ENCODE measurements at places on chromosomes 3 and 15.

DNA sequence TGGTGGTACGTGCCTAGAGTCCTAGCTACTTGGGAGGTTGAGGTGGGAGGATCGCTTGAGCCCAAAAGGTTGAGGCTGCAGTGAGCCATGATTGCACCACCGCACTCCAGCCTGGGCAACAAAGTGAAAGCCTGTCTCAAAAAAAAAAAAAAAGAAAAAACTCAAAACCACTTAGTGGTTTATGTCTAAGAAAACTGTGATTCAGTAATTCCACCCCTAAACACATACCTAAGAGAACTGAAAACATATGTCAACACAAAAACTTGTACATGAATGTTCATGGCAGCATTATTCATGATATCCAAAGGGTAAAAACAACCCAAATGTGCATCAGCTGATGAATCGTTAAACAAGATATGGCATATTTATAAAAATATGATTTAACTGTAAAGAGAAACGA is 14.3 kb downstream of the SPG21 start:
- DNase-seq = no peak

DNA sequence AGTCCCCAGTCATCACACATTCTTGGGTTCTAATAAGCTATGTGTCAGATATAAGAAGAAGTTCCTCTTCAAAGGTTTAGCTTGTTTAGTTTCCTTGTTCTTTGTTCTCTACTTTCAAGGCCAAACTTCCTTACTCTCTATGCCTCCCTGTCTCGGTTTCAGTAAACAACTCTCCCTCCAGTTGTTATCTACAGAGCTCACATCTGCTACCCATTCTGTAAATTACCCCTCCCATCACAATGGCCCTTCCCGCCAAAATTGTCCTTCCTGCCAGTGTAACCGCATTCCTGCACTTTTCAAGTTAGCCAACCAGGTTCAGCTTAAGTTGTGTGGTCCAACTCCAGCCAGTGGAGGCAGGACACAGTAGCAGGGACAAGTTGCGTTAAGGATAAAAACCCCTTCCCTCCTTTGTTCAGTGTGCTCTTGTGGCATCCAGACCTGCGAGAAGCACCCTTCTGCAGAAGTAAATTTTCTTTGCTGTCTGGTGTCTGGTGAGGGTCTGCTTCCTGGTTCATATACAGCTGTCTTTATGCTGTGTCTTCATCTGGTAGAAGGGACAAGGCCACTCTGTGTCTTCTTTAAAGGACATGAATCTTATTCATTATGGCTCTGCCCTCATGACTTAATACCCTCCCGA is 342.1 kb upstream of the GRM7 start:
- DNase-seq = no peak

DNA sequence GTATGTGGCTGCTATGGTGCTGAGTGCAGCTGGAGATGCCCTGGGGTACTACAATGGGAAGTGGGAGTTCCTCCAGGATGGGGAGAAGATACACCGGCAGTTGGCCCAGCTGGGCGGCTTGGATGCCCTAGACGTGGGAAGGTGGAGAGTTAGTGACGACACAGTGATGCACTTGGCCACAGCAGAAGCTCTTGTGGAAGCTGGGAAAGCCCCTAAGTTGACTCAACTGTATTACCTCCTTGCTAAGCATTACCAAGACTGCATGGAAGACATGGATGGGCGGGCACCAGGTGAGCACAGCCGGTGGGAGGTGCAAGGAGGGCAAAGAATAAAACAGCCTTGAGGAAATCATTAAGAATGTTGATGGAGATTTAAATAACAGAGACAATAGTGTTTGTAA is 2.9 kb downstream of the ADPRH start:
- no peak for DNase-seq

DNA sequence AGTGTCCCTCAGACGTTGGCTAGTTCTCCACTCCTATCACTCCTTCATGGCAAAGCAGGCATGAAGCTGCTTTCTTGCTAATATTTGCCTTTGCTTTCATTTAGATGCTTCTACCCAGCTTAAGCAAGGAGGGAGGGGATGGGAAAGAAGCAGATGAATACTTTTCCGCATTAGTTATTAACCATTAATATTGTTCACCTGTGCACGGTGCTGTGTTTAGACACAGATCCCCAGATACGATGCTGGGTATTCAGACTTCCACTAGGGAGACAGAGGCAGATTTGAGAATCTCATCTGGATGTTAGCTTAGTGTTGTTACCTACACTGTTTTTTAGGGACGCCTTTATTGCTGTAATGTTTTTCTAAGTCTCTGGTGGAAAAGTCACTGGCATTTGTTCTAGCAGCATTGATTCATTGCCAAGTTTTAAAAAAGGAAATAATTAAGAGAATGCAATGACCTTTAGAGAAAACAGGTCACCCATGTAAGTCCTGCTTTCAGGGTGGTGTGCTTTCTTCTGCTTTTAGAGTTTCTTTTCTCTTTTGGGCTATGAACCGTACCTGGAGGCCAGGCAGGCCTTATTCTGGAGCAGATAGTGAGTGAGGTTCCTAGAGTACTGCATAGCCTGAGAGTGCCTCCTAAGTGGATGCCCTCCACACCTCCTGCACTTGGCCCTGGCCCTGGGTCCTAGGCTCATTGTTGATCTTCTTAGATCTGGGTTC is 55.5 kb downstream of the MYZAP start:
- no peak for DNase-seq

- no peak for DNase-seq
These were observed 231.1 kb downstream of the ADAMTS9 start for GRCh38 chr3:64456674-64457073.

DNA sequence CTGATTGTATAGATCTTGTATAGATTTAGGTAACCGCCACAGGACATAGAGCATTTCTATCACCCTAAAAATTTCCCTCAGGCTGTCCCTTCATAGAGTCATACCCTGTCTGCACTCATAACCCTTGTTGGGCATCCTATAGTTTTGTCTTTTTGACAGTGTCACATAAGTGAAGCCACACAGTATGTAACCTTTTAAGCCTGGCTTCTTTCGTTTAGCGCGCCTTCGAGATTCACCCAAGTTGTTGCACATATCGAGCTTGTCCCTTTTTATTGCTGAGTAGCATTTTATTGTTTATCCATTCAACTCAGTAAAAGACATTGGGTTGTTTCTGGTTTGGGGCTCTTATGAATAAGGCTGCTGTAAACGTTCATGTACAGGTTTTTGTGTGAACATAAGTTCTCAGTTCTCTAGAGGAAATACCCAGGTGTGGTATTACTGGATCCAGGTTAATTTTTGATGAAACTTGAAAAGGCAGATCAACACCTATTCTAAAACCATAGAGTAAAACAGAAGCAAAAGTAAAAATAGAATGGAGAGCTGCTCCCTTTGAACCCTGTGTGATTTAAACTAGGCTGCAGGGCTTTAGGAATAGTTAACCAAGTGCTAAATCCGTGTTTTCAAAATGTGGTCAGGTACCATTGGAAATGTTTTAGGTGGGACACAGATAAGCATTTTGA is 49.5 kb downstream of the CD86 start:
- DNase-seq = no peak

GRCh38 chr15:45259796-45260195 is 7.8 kb downstream of the SLC28A2 start:
- no peak for DNase-seq

DNA sequence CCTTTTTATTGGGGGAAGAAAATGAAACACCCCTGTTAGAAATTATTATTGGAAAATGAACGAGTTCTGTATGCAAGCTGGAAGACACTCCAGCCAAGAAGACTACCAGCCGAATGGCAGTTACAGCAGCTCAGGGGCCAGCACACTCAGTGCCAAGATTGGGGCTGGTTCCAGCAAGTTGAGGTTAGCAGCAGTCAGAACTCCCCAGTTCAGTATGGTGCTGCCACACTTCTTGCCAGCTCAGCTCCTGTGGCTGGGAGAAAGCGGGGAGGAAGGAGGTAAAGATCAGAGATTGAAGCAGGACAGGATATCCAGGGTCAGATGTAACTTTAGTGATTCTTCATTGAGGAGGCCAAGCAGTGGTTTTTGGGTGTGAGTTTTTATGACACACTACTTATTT is 280.2 kb upstream of the NR2E3 start:
- no peak for DNase-seq

- no peak for DNase-seq
These were observed 1.4 kb downstream of the CYFIP1 start for GRCh38 chr15:22978691-22979237.

GRCh38 chr15:88049506-88049905 is 207.0 kb downstream of the NTRK3 start:
- DNase-seq = no peak

DNA sequence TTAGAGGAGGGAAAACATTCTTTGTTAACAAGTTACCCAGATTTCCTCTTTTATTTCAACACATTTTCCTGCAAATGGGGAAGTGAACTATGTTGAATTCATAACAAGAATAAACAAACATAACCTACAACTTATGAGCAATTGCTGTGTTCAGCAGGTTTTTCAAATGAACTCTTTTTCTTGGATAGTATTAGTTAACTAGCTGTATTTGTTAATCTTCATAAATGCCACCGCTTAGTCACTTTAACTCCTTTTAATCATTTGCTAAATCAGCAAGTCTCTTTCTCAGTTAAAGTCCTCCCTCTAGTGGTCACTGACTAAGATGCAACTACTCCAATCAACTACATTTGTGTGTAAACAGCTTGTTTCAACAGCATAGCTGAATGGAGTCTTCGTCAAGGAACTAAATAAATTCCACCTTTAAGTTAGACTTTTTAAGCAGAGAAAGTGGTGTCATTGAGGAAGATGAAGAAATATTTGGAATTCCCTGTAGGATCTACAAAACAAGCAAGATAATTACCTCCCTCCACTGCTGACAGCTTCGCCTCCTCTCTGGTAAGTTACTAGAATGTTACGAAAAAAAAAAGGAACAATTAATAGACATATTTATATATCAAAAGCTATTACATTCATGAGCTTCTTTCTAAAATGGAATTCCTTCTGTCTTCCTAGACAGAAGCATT is 1122.0 kb downstream of the ROBO1 start:
- no peak for DNase-seq

DNA sequence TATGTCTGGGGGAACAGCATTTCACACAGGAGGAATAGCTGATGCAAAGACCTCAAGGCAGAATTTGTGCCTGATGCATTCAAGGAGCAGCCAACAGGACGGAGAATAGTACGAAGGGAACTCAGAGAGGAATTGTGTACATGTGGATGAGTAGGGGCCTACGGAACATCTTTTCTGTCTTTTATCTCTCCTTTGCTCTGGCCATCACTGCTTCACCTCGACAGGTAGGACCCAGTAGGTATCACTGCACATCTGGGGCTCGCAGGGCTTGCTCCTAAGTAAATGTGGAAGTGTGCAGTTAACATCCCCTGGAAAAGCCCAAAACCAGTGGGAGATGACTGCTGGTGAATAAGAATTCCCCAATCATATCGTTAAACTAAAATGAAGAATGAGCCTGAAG is 56.4 kb upstream of the POU1F1 start:
- no peak for DNase-seq

GRCh38 chr3:30615615-30616346 is 9.4 kb downstream of the TGFBR2 start:
- no peak for DNase-seq

GRCh38 chr3:178109691-178110090 is 426.5 kb upstream of the KCNMB2 start:
- DNase-seq = no peak

DNA sequence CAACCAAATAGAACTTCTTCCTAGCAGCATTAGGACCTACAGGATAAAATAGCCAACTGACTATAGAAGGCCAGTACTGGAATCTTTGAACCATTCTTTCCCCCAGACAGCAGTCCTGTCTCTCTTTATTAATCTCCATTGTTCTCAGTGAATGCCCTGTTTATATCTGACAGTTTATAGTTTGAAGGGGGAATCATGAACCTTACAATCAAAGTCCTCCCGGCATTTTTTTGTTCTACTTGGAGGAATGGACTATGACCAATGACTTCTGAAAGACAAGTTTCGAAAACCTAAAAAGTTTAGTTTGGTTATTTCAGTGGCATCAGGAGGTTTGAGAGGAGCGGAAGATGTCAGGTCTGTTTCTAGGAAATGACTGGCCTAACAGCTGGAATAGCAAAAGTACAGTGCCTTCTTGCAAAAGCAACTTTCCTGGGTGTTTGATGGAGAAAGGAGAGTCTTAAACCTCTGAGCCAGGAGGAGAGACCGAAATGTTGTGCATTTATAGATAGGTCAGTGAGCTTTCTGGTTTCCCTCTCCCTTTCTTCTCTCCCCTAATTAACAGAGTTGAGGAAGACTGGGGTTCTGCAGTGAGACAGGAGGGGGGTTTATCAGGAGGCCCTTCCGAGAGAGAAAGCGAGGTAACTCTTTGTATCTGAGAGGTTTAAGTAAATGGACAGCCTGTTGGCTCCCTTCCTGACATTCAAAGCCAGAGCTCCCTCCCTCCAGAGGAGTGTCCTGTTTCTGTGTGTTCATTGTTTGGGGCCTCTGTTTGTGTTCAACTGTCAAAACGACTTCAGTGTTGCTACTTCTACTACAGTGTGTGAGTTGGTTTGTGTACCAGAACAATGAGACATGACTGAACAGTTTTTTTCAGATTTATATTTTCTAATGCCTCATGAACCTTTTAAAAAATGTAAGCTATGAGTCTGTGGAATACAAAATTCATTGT is 383.0 kb upstream of the RARB start:
- DNase-seq = no peak

GRCh38 chr3:53850895-53851294 is 4.5 kb downstream of the IL17RB start:
- no peak for DNase-seq

DNA sequence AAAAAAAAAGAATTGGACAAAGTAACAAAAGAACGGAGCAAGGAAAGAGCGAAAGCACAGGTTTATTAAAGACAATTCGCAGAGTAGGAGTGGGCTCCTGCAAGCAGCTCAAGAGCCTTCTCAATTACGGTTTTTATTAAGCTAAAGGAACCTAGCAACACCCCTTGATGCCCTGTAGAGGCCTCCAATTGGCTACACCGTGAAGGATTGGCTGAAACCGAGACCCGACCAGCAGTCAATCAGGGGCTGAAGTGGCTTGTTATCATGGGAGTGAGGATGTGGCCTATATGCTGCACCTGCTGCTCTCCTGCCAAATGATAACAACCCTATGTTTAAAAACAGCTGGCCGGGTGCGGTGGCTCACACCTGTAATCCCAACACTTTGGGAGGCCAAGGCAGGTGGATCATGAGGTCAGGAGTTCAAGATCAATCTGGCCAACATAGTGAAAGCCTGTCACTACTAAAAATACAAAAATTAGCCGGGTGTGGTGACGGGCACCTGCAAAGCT is 20.4 kb upstream of the AP3B2 start:
- DNase-seq = peak; percentile 80

DNA sequence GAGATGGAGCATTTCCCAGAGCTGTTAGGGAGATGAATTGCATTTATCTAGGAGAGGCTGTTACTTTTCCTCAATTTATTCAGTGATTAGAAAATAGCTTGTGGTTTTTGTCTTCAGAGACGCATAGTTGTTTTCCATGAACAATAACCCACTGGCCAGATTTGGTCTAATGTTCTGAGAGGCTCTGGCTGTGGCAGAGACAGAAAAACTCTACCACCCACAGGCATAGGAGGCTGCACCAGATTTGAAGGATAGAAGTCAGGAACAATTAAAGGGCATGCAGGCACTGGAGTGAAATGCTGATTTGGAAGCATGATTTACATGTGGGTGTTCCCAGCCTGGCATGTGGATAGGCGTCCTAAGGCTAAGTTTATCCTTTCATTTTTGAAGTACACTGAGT is 143.5 kb downstream of the NFKBIZ start:
- no peak for DNase-seq

GRCh38 chr3:22371607-22372291 is 620.7 kb upstream of the ZNF385D start:
- no peak for DNase-seq
